ENCODE measurements at places on chromosomes 2 and 18.

GRCh38 chr2:240205348-240205747, 64.9 kb upstream of the OTOS start:
- no peak for DNase-seq

GRCh38 chr2:202133909-202134265, 60.8 kb downstream of the KIAA2012 start:
- DNase-seq = no peak

- no peak for DNase-seq
Measured at GRCh38 chr2:71713581-71714580, 260.5 kb downstream of the DYSF start.

GRCh38 chr2:240232961-240233884, 92.8 kb upstream of the OTOS start:
- DNase-seq = peak; percentile 57

DNA sequence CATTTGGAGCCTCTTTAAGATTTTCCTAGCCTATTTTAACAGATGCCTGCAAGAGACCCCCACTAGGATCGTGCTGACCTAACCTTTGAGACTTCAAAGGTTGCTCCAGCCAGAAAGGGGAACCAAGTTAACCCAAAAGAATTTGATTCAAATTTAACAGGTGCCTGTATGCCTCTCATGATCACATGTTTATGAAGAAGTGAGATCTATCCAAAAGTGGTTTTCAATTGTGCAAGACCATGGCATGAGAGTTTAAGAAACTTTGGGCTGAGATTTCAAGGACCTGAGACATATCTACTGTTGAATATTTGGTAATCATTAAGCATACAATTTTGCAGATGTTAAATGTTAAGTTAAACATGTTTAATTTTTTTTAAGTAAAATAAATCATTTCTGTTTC, 1.3 kb upstream of the RSAD2 start:
- DNase-seq = no peak

GRCh38 chr2:221710744-221711143, 138.6 kb upstream of the EPHA4 start:
- no peak for DNase-seq

DNA sequence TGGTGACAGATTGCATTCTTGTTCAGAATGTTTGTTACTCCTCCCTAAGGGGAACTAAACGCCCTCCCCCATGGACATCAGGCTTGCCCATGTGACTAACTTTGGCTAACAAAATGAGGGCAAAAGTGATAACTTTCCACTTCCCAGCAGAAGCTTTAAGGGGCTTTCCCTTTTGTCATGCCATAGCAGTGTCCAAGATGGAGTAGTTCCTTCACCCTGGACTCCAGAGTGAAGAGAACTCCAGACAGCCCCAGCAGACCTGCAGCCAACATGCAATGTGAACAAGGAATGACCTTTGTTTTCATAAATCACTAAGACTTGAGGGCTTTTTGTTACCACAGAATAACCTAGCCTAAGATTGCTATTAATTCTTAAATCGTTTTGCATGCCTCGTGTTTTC, 163.5 kb downstream of the ZEB2 start:
- DNase-seq = no peak

GRCh38 chr2:200810998-200811332, 745 bp upstream of the BZW1 start:
- DNase-seq = no peak

DNA sequence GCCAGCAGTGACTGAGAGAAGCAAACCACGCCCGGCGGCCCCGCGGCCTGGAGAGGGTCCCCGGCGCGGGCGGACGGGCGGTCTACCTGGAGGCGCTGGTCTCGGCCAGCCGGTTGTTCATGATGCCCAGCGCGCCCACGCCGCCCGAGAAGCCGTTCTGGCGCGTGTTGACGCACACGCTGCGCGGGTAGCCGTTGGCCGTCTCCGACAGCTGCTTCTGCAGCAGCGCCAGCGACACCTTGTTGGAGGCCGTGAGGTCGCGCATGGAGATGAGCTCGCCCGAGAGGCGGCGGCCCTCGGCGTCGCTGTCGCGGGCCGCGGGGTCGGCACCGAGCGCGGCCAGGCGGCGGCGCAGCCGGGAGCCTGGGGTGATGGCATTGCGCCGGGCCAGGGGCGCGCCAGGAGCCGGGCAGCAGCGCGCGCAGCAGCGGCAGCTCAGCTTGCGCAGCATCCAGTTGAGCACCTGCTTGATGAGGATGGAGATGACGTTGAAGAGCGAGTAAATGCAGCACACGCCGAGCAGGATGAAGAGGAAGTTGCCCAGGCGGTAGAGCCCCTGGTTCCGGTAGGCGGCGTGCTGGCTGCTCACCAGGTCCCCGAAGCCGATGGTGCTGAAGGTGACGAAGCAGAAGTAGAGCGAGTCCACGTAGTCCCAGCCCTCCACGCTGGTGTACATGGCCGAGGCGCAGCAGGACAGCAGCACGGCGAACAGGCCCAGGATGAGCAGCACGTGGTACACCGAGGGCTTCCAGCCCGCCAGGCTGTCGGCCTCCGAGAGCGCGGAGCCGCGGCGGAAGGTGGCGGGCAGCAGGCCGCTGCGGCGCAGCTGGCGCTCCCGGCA, 118.1 kb downstream of the MSH2 start:
- DNase-seq = peak; percentile 54

DNA sequence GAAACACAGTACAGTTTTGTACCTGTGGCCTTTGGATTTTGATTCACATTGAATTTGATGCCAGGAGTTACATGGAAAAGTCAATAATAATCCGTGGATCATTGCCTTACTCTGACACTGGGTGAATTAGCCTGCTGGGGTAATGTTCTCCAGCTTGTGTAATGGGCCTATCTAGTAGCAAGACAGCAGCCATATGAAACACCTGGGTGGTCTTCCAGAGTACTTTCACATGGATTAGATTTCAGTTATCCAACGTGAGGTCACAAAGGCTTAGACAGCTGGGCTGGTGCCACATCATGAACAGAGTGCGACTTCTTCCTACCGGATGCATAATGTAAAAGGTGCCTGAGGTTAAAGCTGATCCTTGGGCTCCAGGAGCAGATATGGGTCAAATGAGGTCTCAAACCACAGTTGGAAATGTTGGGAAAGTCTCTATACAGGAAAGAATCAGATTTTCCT, 486.8 kb downstream of the PARD3B start:
- DNase-seq = no peak

GRCh38 chr2:65390134-65390533, 42.3 kb downstream of the SPRED2 start:
- no peak for DNase-seq

Measured in stimulated activated CD4-positive, alpha-beta T cell treated with anti-CD3 and anti-CD28 coated beads, Interleukin-15, amount 100 ng/mL, for 1 hour (primary cell).